T-cell (primary cell): ENCODE measurements at places on chromosomes 5 and 9. TPM values are rescaled to one million over a fixed set of nuclear protein-coding genes. Genes with fewer than 3 reads are reported as not detected.

Gene PAIP1
- 29.9 TPM for total RNA-seq

Gene BHMT
- total RNA-seq: 1.6 TPM

Gene CTSV
- total RNA-seq: not detected

Gene STRBP
- 18.6 TPM for total RNA-seq

DNA sequence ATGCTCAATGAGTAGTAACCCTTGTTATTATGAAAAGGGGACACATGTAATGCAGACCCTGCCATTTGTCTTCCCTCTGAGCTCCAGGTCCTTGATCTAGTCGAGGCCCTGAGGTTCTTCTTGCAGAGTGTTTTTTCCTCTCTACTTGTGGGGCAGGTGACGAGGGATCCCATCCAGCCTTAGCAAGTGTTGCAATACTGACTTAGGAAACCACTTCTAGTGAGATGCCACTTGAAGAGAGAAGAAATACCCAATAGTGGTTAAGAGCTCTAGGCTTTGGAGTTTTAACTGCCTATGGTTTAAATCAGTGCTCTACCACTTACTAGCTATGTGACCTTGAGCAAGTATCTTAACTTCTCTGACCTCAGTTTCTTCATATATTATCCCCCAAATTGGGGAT, 10.2 kb downstream of the PPARGC1B start:
- no peak for DNase-seq

- no peak for DNase-seq
Measured at GRCh38 chr5:148933903-148934432, 107.6 kb downstream of the ADRB2 start.

DNA sequence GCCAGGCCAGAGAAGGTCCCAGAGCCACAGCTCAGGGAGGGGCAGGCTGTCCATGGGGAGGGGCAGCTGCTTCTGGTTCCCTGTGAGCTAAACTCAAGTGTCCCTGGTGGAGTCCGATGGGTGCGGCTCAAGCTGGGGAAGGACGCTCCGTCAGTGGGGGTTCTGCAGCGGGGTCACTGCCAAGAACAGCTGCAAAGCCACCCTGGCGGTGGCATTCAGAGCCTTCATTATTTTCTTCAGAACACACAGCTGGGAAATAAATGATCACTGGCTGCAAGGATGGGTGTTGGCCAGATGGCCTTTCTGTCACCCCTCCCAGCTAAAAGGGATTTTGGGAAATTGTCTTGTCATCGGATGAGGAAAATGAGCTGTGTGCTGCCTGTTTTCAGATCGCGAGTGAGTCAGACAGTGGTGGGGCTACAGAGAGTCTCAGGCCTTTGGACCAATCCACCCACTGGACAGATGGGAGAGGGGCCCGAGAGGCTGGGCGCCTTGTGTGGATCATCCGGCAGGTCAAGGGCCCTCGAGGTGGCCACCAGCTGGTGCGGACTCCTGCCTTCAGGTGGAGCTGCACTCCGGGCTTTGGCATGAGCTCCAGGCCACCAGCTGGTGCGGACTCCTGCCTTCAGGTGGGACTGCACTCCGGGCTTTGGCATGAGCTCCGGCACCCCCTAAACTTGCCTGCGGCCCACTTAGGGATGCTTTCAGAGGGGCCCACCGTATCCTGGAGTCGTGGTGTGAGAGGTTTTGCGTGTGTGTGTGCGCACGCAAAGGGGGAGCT, 17.9 kb upstream of the GFPT2 start:
- DNase-seq: no peak

- DNase-seq: no peak
Measured at GRCh38 chr5:132799392-132799791, 13.7 kb upstream of the SOWAHA start.
